Caki2 (cell line): ENCODE measurements at places on chromosomes 6 and 20. TPM values are rescaled to one million over a fixed set of nuclear protein-coding genes. Genes with fewer than 3 reads are reported as not detected.

- DNase-seq, result no peak
Measured at GRCh38 chr20:44455126-44455525, 20.5 kb upstream of the TTPAL start.

- no peak for DNase-seq
Measured at GRCh38 chr6:36954262-36954931, at the start of gene PI16. TSS of gene PI16 (plus strand) at chr6:36954738. CDS start at chr6:36954761, 23 bp downstream.

DNA sequence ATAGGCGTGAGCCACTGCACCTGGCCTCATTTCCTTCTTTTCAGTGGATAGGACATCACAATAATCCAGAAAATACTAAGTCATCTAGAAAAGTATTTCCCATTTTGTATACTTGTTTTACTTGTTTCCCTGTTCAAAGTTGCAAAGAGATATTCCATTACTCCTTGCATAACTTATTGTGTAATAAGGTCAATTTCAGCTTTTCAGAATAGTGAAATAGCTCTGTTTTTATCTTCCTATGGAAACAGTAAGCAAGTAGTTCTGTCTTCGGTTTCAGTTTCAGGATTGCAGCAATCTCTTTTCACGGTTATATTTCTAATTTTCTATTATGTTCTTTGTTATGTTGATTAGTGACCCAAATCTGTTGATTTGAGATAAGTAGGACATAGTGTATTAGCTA is 6.0 kb downstream of the STX11 start:
- DNase-seq, result no peak

GRCh38 chr6:106098383-106099234 is 12.5 kb downstream of the PRDM1 start:
- no peak for DNase-seq

DNA sequence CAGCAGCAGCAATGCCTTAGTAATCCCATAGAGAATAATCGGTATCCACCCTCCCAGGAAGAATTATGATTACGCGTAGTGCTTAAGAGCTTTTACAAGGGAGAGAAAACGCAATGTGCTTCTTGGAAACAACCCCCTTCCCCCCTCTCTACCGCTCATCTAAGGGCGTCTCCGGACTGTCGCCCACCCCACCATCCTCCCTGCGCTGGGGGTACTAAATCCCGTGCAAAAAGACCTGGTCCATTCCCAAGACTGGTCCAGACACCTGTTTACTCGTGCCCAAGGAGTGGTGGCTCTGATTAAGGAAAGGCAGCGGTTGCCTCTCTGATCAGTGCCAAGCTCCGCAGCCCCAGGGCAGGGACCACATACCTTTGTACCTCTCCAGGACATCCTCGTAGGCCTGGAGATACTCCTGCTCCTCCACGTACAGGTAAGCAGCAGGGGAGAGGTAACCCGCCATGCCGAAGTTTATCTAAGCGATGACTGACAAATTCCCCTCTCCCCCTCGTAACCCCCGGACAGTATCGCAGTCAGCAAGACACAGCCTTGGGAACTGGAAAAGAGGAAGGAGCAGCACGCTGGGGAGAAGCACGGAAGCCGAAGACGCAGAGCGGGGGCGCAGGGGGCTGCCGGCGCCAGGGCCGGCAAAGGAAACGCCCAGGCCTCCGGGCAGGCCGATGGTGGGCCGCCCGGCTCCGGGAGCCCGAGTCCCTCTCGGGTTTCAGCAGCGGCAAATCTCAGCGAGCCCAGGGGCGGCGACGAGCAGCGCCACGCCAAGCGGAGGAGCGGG is 112.0 kb upstream of the BEND6 start:
- peak; percentile 70 for DNase-seq

GRCh38 chr6:10343320-10343719 is 71.6 kb downstream of the TFAP2A start:
- no peak for DNase-seq

GRCh38 chr20:23269954-23270353 is 80.6 kb upstream of the NXT1 start:
- DNase-seq, result no peak

DNA sequence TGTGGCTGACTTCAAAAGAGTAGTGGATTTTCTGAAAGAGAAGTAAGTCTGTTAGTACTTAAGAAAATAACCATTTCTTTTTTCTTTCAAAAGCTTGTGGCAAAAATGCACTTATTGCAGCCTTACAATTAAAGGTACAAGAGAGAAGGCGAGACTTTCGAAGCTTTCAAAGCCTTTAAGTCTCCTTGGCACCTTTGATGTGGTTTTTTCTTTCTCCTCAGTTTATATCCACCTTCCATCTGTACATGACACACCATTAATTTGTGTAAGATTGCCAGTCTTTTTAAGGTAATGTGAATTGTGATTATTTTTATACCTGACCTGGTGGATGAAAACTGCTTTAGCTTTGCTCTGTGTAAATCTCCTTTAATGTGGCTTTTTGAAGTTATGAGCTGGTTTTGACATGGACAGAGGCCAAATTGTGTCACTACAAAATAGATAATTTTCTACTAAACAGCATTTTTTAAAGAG is 466.1 kb downstream of the CDKAL1 start:
- no peak for DNase-seq

DNA sequence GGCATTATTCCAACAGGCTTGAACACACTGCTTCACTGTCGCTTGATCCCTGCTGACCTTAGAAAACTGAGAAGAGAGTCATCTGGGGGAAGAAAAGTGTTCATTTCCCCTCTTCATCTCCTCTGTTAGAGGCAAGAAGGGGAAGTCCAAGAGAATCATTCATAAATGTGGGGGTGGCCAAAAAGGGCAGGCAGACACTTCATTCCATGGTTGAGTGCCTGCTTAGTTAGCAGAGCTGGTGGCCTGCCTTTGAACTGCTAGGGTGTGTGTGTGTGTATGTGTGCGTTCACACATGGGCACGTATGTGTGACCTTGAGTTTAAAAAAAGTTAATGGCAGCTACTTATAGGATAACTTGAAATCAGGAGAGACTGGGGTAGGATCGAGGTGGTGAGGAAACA is 39.4 kb upstream of the RFPL4B start:
- DNase-seq, result peak; percentile 94

DNA sequence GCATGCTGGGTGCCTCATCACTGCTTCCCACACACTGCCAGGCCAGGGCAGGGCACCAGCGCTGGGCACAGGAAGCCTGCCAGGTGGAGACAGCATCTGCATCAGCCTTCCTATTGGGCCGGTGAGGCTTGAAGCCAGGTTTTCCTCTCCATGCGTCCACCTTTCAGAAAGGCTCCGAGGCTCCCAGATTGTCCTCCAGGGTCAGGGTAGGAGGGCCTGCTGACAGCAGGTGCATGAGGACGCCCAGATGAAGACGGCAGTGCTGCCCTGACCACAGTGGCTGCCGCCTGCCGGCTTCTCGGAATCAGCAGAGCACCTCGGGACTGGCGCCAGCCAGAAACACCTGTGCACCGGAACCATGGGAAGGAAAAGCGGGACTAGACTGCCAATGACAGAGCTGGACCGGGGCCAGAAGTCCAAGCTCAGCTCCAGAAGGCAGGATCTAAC is 170.5 kb upstream of the CST7 start:
- no peak for DNase-seq

- DNase-seq, result peak; percentile 10
Measured at GRCh38 chr6:17928514-17929430, 58.7 kb downstream of the KIF13A start.

GRCh38 chr6:118869894-118870589 is 23.9 kb upstream of the ASF1A start:
- no peak for DNase-seq

- no peak for DNase-seq
Measured at GRCh38 chr6:109053336-109053735, 41.3 kb downstream of the SESN1 start.

- no peak for DNase-seq
Measured at GRCh38 chr6:89670935-89671565, 32.5 kb upstream of the LYRM2 start.

DNA sequence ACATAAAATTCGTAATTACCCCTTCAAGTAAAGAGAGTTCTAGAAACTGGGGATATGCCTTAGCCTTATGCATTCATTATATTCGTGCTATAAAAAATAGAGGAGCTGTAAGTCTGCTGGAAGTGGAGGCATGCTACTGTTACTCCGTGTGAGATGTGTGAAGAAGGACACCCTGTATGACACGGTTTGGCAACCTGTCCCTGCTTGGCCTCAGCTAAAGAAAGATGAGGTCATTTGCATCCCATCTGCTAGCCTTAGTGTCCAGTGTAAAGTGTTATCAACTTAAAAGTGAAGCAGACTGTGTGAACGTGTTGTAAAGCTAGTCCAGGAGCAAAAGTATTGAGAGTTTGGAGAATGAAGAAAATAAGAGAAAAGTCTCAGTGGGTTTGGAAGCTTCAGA is 135.1 kb upstream of the RAB32 start:
- no peak for DNase-seq

DNA sequence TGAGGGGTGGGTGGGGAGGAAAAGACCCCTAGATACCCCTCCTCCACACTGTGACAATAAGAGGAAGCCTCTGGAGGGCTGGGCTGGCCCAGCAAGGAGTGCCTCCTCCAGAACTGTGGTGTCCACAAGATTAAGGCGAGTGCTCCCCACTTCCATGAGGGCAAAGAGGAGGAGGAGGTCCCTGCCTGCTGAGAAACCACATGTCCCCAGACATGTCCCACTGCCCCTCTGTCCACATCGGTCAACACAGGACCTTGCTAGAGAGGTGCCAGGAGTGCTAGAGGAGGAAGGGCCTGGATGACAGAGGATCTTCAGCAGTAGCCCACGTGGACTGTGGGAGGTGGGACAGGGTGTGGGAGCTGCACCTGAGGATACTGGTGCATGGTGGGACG is 3.1 kb downstream of the RAET1G start:
- DNase-seq, result no peak

GRCh38 chr20:58818586-58819285 is 32.0 kb downstream of the GNAS-AS1 start:
- no peak for DNase-seq

GRCh38 chr6:137884149-137884909 is 17.3 kb downstream of the TNFAIP3 start:
- DNase-seq, result no peak

DNA sequence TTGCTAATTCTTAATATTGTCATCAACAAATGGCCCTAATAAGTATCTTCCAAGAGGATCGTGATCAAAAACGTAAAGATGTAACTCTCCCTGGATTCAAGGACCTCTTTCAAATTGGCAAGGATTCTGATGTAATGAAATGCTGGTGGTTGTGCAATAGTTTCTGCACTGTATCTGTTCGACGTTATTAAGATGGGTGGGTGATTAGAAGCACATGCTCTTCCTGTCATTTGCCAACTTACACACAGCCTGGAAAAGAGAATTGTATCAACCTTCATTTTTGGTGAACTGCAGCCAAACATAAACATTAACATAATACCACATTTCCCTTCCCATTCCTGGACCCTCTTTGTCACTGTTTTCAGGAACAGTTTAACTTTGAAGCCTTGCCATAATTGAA is 9.8 kb downstream of the FOXQ1 start:
- no peak for DNase-seq

DNA sequence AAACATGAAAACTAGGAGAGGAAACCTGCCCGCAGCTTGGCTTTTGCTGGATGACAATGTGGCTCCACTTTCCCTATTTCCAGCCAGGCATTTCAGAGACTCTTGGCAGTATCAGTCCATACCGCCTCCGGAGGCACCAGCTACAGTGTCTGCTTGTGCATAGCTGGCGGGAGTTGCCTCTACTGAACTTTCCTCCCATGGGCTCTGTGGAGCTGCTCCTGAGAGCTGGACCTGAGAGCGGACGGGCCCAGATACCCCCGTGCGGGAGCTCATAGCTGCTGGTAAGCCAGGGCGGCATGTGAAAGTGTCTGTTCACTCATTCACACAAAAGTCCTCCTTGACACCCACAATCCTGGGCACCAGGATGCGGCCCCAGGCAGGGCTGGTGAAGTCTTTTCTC is 130.3 kb upstream of the PMEPA1 start:
- DNase-seq, result no peak

DNA sequence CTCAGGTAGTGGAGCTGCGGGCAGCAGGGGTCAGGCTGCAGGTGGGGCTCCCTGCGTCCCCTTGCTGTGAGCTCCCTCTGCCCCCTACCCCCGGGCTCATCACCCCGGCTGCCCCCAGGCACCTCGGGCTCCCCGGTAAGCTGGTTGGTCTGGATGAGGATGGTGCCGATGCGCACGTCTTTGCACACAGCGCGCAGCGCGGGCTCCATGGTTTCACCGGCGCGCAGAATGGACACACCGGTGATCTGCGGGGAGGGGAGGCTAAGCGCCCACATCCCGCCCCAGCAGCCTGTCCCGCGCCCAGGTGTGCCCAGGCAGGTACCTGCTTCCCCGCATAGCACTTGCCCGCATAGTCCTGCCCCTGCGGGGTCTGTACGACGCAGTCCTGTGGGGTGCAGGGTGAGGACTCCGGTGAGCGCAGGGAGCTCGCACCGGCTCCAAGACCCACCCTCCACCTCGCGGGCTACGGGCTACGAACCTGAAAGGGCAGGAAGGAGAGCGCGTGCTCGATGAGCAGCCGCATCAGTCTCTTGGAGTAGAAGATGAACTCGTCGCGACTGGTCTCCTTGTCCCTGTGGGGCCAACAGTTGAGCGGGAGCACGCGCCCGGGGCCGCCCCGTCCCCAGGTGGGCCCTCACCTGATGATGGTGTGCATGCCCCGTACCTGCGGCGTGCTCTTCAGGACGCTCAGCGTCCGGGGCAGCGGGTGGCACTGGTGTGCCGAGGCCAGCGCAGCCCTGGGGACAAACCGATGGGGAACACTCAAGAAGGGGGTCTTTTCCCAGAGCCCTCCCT is 15.5 kb downstream of the UCKL1 start:
- DNase-seq, result no peak

DNA sequence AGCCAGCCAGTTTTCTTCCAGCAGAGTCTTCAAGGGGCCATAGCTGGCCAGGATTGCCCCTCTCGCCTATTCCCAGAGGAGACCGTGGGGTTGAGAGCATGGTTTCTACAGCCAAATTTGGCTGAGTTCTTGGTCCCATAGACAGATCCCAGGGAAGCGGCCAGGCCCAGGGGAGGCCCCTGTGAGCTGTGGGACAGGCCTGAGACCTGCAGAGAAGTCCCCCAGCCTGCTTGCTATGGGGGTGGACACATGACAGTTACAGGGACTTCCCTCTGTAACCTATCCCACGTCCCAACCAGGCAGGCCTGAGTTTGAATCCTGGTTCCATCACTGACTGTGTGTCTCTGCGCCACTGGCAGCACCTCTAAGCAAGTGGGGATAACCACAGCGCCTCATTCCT is 2.6 kb downstream of the TCF15 start:
- DNase-seq, result no peak

Gene EDN1
- total RNA-seq, result 1.2 and 9.5 TPM in 2 replicates

Gene PRDM1
- total RNA-seq, result 0.37 and 1.1 TPM in 2 replicates

Gene CNBD2
- total RNA-seq, result 2.4 and 6.8 TPM in 2 replicates

Gene TOP1
- total RNA-seq, result 10.3 and 18.4 TPM in 2 replicates

Gene PSORS1C1
- 0.20 and 1.8 TPM in 2 replicates for total RNA-seq

Gene TBX18
- not detected in 2 replicates for total RNA-seq

Gene LY6G6D
- not detected in 2 replicates for total RNA-seq

Gene EPPIN
- not detected in 2 replicates for total RNA-seq

Gene CST11
- not detected in 2 replicates for total RNA-seq

Gene MUC21
- total RNA-seq, result not detected in 2 replicates

Gene PDSS2
- total RNA-seq, result 21.1 and 22.3 TPM in 2 replicates

Gene RAMACL
- total RNA-seq, result not detected in 2 replicates

Gene ANKRD66
- not detected in 2 replicates for total RNA-seq

Gene SPEF1
- total RNA-seq, result 0.54 and 3.5 TPM in 2 replicates

Gene CAGE1
- total RNA-seq, result not detected in 2 replicates

Gene BMP5
- not detected in 2 replicates for total RNA-seq

Gene RAET1E
- not detected in 2 replicates for total RNA-seq

Gene CAPN11
- not detected in 2 replicates for total RNA-seq
